Psoas muscle (tissue), 8 donors: ENCODE measurements at places on chromosomes 7 and 10. TPM values are rescaled to one million over a fixed set of nuclear protein-coding genes. Genes with fewer than 3 reads are reported as not detected.

Gene ADCY1
- 2.2 TPM for total RNA-seq

Gene SLC16A12
- 1.9 TPM for total RNA-seq

Gene CTAGE6
- not detected for total RNA-seq

DNA sequence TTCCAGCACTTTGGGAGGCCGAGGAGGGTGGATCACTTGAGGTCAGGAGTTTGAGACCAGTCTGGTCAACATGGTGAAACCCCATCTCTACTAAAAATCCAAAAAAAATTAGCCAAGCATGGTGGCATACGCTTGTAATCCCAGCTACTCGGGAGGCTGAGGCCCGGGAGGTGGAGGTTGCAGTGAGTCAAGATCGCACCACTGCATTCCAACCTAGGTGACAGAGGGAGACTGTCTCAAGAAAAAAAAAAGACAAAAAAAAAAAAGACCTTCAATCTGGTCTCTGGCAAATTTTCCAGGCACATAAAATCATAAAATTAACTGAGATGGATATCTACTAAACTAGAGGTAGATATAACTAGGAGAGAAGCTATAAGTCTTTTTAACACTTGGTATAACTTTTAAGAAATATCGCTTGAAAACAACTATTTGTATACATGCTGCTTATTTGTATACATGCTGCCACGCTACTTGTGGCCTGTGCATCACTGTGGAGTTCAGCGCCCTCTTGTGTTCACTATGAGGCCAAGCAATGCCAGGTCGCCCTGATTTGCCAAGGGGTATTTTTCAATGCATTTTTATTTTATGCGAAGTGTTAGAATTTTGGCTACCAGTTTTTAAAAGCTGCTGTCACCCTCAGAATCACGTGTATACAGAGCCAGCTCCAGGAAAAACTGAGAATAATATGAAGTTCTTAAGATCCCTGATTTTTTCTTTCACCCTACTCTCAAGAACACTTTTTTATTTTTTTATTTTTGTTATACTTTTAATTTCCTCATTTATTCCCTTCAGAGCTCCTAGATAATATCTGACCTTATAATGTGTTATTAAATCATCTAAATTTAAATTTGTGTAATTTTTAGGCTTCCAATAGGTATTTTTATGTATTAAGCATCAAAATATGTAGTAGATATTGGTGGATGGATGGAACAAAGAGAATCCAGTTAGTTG, 26.7 kb downstream of the CYCS start:
- DNase-seq, result peak; percentile 25

DNA sequence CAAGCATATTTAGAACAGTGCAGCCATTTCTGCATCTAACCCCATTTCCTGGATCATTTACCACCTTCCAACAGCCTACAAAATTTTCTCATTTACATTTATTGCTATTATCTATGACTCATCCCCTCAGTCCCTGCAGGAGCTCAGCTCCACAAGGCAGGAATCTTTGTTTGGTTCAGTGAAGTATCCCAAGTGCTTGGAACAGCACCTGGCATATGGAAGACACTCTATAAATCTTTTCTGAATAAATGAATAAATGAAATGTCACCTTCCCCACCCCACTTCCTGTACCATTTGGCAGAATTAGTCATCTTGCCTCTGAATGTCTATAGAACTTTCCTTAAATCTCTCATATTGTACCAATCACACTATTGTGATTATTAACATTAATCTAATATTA, 110.7 kb downstream of the HIP1 start:
- DNase-seq, result no peak

DNA sequence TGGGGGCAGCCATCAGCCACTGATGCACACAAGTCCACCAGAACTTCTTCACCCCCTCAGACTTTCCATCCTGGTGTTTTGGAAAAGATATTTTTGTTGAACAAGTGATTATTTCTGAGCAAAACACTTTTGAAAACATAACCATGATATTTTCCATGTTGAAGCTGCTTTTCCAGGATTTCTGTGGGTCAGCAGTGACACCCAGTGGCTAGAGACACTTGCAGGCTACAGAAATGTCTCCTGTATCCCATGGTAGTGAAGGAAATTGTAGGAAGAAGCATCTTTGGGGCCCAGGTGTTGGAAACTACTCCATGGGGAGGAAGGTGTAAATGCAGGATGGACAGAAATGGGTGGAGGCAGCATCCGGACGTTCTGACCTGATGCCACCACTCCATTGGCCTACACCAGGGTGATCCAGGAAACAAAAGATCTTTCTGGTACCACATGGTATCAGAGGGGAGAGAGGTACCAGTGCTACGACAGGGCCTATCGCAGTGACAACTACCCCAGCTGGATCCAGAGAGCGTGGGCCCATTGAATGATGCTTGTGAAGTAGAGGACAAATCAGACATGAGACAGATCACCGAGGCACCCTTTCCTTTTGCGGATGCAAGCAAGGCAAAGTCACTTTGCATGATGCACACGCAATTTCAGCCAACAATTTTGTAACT, 111.7 kb upstream of the COBL start:
- DNase-seq, result no peak
